ENCODE measurements at places on chromosomes 1 and 21. TPM values are rescaled to one million over a fixed set of nuclear protein-coding genes. Genes with fewer than 3 reads are reported as not detected.

DNA sequence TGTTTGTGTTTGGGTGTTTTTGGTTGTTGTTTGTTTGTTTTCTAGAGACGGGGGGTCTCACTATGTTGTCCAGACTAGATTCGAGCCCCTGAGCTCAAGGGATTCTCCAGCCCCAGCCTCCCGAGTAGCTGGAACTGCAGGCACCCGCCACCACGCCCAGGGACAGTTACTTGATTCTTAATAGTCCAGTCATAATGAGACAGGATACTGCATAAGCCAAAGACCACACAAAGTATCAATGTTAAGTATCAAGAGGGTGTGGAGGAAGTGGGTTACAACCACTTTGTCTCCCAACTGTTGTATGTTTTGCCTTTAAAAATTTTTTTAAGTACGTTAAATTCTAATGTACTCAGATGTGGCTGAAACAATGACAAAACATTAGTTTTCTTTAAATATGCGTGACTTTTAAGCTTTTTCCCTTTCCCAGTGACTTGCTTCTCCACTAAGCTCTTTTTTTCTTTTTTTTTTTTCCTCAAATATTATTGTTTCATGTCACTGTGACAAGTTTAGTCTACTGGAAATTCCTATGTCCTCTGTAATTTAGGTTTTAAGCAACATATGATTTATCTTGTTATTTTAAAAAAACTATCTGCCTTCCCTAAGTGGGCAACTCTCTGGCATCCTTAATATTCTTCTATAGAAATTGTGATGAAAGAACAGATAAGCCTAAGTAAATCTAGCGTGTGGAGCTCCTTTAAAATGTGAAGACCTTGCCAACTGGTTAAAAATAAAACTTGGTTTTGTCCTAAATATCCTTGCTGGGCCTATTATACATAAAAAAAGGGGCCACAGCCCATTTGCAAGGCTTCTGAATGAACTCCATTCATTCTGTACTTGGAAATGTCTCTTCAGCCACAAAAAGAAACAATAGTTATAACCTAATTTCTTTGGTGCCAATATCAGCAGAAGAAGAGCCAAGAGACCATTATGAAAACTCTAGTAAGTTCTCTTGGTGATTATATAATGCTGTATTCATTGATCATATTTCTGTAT lies 56.2 kb upstream of the DPH5 start:
- DNase-seq, result no peak

DNA sequence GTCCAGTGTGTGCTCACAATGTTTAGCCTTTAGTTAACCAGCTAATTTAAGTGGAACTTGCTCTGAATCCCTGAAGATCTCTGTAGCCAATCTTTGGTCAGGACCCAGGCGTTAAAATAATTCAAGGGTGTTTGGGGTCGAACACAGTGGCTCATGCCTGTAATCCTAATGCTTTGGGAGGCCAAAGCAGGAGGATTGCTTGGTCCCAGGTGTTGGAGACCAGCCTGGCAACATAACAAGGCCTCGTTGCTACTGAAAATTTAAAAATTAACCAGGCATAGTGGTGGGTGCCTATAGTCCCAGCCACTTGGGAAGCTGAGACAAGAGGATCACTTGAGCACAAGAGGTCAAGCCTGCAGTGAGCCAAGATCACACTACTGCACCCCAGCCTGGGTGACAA lies 94.3 kb downstream of the ITSN1 start:
- no peak for DNase-seq

DNA sequence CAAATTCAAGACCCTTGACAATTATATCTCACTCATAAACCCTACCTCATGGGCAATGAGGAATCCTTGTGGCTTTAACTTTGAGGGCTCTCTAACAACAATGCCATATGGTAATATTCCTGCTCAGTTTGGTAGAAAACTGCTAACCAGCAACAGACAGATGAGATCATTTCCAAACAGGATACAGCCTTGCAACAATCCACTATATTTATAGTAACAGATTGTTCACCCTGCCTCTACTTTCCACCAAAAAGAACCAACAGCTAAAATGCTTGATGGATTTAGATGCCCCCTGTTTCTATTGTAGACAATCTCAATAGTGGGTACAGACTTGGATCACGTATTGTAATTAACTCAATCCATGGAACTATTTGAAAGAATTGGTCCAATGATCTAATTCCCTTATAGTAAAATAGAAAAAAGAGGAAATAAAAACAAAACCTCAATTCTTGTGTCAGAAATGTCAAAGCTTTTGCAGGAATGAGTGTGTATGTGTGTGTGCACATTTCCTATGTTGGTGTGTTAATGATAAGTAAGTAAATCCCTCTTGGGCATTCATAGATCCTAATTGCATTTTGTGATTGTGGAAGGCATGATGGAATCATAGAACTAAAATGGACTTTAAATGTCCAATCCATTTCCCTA lies 100.0 kb upstream of the EDEM3 start:
- no peak for DNase-seq

- DNase-seq, result no peak
Observed at GRCh38 chr1:37410105-37410504, 64.3 kb upstream of the ZC3H12A start.

DNA sequence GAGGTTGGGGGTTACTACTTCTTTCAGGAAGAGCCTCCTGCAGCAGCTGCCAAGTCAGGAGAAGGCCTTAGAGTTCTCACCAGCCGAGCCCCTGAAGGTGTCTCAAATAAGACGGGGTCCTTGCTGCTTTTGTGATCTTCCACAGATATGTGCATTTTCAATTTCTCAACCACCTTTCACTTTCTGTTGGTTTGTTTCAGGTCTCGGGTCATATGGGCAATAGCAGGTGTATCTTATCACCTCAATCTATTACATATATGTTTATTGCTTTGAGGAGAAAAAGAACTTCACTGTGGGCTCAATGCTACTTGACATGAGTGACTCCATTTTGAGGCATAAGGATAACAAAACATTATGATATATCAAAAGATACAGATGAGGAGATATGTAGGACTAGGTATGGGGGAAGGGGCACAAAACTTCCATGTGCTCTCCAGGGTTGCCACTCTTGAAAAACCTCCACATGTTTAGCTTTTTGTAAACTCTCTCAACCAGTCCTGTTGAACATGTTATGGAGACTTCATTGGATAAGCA lies 1171.4 kb upstream of the ADGRL2 start:
- DNase-seq, result no peak

GRCh38 chr1:52532731-52533327 lies 20.1 kb downstream of the TUT4 start:
- no peak for DNase-seq

DNA sequence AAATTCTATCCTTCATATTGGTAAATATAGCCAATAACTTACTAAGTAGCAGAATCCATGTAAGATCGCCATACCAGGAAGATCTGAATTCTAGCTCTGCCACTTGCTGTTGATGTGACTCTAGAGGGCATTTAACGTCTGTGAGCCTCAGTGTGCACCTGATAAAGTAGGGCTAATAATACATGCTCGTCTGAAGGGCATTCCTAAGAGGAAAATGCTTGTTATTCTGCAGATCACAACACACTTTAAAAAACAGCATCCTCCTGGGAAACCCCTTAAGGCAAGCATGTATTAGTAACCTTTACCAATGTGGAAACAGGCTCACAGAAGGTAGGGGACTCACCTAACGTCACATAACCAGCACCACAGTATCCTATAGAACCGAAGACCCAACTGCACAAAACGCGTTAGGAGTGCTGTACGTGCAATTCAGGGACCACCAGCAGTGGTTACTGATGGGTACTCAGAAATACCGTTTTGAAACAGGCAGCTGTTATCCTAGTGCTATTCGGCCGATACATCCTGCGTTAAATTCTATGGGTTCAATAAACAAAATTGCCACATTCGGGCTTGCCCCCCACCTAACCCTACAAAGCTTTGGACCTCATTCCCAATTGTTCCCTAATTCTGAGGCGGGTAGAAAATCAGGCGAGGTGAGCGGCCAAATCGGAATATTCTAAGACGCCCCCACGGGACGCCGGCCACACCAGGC lies 758 bp downstream of the DEPDC1 start:
- no peak for DNase-seq

The A3GALT2 gene
- not detected for total RNA-seq

The SPATA46 gene
- not detected for total RNA-seq

The SPRR1A gene
- total RNA-seq, result not detected

The TAF1A gene
- total RNA-seq, result 35.4 TPM

The PDPN gene
- not detected for total RNA-seq

The LRRC39 gene
- 0.22 TPM for total RNA-seq

The RNF19B gene
- total RNA-seq, result 11.6 TPM

Data from NCI-H460 (cell line).